ENCODE measurements at places on chromosomes 12 and 14.

GRCh38 chr12:9782547-9783382 lies 22.1 kb upstream of the CD69 start:
- no peak for DNase-seq

GRCh38 chr12:110498984-110499706 lies 2.8 kb downstream of the VPS29 start:
- no peak for DNase-seq

DNA sequence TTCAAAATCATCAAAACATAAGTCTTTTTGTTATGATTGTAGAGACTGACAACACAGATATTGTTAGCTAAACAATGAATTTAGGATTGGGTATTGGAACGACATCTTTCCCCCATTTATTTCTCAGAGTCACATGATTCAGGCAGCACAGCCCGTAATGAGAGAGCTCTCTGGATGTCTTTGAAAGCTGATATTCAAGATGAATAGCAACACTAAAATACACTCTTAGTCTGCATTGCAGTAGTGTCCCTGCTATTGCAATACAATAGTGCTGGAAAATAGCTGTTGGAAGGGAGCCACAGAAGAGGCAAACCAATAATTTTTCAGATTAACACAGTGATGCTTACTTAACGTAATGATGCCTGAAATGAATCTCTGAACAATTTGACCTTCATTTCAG lies 9.9 kb downstream of the GTSF1 start:
- DNase-seq = no peak

DNA sequence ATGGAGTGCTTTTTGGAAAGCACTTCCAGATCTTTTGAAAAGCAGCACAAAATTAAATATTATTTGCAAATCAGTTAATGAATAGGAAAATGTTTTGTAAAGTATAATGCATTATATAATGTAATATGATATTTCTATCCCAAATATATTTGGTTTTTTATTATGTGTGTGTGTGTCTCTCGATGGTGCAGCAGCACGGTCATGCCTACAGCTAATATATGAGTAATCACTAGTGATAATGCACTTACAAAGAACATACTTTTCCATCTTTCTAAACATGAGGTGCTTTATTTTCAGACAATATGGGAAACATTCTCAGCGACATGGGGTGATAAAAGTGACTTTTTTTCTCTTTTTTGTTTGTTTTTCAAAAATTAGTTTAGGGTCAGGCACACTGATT lies 1.3 kb upstream of the EEA1 start:
- DNase-seq = no peak

GRCh38 chr14:99262977-99263448 lies 9.0 kb downstream of the BCL11B start:
- DNase-seq = no peak

DNA sequence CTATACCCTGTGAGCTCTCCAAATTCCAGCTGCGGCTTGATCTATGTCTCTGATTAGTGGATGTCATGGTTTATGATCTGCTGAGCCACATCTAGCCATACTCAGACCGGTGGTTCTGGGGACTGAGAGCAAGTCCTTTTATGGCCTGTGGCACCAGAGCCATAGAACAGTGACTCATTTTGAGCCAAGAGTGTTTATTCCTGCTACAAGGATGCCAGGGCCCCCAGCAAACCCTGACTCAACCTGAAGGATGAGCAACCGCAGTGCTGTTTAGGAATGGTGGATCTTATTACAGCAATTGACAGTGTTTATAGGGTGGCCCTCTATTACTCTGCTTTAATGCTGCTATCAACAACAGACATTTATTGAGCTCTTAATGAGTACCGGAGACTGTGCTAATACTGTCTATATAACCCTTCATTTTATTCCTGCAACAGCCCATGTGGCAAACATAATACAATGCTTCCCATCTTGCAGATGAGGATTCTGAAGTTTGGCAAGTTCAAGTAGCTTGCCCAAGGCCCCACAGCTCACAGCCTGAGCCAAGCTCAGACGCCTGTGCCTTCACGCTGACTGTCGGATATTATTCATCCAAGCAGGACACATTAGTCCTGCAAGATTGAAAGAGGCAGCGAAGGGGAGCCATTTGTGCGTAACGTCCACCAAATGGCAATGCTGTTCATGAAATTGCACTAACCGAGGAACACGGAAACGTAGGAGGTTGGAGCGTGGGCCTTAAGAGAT lies 273.6 kb upstream of the PWP1 start:
- DNase-seq = no peak

DNA sequence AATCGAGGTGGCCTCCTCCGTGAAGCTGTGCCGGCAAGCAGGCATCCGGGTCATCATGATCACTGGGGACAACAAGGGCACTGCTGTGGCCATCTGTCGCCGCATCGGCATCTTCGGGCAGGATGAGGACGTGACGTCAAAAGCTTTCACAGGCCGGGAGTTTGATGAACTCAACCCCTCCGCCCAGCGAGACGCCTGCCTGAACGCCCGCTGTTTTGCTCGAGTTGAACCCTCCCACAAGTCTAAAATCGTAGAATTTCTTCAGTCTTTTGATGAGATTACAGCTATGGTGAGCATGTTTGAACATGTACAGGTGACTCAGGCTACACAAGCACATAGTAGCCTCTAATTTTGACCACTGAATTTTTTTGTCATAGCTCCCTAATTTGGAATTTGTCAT lies 59.7 kb downstream of the ATP2A2 start:
- no peak for DNase-seq

DNA sequence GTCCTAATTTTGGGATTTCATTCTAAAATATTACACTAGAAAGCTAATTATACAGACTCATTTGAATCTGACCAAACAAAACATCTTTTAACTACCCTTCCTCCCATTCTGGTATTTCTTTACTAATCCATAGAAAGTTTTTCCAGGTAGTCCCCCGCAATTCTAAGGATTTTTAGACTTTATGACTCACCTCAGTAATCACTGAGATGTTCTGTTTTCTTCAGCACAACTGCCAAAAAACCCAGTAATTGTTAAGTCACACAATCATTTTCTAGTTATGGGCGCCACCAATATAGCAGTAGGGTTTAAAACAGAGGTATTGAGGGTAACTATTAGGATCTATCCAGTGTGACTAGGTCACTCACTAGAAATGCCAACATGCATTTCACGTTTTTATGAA lies 1.6 kb upstream of the ARID4A start:
- DNase-seq = no peak

DNA sequence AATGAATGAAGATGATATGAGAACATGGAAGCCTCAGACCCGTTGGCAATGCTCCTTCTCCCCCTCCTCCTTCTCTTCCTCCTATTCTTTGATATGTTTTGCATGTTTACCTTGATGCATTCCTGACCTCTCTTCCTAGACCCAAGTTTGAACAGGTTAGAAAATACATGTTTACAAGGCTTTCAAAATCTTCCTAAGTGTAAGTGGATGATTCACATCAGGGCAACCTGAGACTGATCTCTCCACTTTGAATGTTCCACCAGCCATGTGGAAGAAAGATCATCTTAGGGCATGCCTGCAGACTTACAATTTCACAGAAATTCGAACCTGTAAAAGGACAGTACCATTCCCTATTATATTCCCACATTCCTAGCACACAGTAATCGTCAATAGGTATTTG lies 18.0 kb upstream of the LDHB start:
- no peak for DNase-seq

GRCh38 chr14:73238941-73239340 lies 1.6 kb downstream of the PAPLN start:
- DNase-seq = no peak

GRCh38 chr14:88289996-88290395 lies 33.1 kb downstream of the KCNK10 start:
- no peak for DNase-seq

DNA sequence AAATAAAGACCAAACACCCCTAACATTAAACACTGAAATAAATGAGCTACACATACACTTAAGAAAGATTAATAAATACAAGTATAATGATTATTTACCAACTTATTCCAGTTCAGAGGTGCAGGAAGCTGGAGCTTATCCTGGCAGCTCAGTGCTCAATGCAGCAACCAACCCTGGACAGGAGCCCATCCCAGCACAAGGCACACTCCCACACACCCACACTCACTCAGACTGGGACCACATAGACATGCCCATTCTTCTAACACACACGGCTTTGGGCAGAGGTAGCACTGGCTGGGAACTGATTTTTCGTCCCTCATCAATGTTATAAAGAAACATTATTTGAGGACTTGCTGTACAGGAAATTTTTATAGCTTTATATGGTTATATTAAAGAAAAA lies 797.4 kb downstream of the RPS29 start:
- no peak for DNase-seq

- DNase-seq = no peak
Measured at GRCh38 chr14:35268946-35269345, 23.2 kb upstream of the PSMA6 start.

- DNase-seq = no peak
Measured at GRCh38 chr14:64612971-64613666, 63.4 kb downstream of the PPP1R36 start.
